ENCODE measurements at places on chromosomes 13 and 19.

GRCh38 chr19:1401138-1401888 is at the start of gene GAMT:
TSS of gene GAMT (minus strand) at chr19:1401542. CDS start at chr19:1401476, 66 bp downstream.
- no peak for DNase-seq

- DNase-seq: no peak
Measured at GRCh38 chr13:113319371-113319770, 22.3 kb downstream of the LAMP1 start.

- DNase-seq: no peak
Measured at GRCh38 chr13:51034906-51035305, 76.2 kb downstream of the C13orf42 start.

GRCh38 chr19:47026156-47026555 is 6.5 kb downstream of the NPAS1 start:
- DNase-seq: no peak

All from kidney tubule cell (primary cell).